ENCODE measurements at places on chromosomes 1 and 21. TPM values are rescaled to one million over a fixed set of nuclear protein-coding genes. Genes with fewer than 3 reads are reported as not detected.

The ACTA1 gene
- not detected for total RNA-seq

The WDR64 gene
- not detected for total RNA-seq

The NUDT4B gene
- total RNA-seq, result 26.0 TPM

The DNASE2B gene
- total RNA-seq, result not detected

The INSRR gene
- not detected for total RNA-seq

The SLAMF9 gene
- not detected for total RNA-seq

The UBE2U gene
- not detected for total RNA-seq

The PRAMEF15 gene
- not detected for total RNA-seq

The S100A3 gene
- total RNA-seq, result 9.0 TPM

The PAQR6 gene
- 0.32 TPM for total RNA-seq
